Activated T-helper 1 cell treated with anti-CD3 and anti-CD28 coated beads, Interleukin-12 subunit alpha, Interleukin-12 subunit beta, Interleukin-2, Interleukin-4 antibody, amounts not matched to agents 30 ng/mL and 10 ng/mL and 1 ng/mL, durations not matched to agents 14 hours and 24 hours and 36 hours (primary cell): ENCODE measurements at places on chromosomes 5 and 9.

GRCh38 chr5:167965710-167966109, 325.7 kb upstream of the WWC1 start:
- no peak for DNase-seq
- peaks cover 1% of the 10 kb centered on the region for H3K27me3 ChIP-seq
- H3K27ac ChIP-seq: no peak overlapping the region
- H3K4me3 ChIP-seq: no peak overlapping the region

- no peak overlapping the region for H3K4me3 ChIP-seq
- DNase-seq: no peak
- H3K36me3 ChIP-seq: no peaks in the 10 kb centered on the region
- no peaks in the 10 kb centered on the region for H3K4me1 ChIP-seq
- peaks cover 3% of the 10 kb centered on the region for H3K27me3 ChIP-seq
- no peak overlapping the region for H3K27ac ChIP-seq
Observed at GRCh38 chr9:115396071-115396529, 278.1 kb upstream of the TNC start.

DNA sequence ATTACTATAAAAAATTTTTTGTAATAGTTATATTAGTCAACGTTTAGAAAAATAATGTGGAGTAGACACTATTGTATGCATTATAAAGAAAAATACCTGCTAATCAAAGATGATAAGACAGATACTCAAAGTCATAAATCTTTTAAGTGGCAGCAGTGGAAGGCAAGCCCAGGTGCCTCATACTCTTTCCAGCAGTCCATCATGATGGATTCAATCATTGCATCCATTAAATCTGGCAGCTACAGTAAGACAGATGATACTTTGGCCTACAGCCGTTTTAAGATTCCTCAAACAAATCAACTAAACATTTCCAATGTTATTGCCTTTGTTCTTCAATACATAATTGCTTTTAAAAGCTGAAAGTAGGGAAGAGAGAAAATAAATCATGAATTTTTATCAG, 1392.9 kb upstream of the NUDT12 start:
- H3K36me3 ChIP-seq: no peaks in the 10 kb centered on the region
- no peak overlapping the region for H3K27ac ChIP-seq
- H3K27me3 ChIP-seq: no peaks in the 10 kb centered on the region
- no peaks in the 10 kb centered on the region for H3K4me1 ChIP-seq
- H3K4me3 ChIP-seq: no peak overlapping the region

- no peaks in the 10 kb centered on the region for H3K4me1 ChIP-seq
- DNase-seq: no peak
- no peak overlapping the region for H3K4me3 ChIP-seq
- peaks cover 12% of the 10 kb centered on the region for H3K27me3 ChIP-seq
Observed at GRCh38 chr9:90274725-90275124, 367.9 kb downstream of the DIRAS2 start.

DNA sequence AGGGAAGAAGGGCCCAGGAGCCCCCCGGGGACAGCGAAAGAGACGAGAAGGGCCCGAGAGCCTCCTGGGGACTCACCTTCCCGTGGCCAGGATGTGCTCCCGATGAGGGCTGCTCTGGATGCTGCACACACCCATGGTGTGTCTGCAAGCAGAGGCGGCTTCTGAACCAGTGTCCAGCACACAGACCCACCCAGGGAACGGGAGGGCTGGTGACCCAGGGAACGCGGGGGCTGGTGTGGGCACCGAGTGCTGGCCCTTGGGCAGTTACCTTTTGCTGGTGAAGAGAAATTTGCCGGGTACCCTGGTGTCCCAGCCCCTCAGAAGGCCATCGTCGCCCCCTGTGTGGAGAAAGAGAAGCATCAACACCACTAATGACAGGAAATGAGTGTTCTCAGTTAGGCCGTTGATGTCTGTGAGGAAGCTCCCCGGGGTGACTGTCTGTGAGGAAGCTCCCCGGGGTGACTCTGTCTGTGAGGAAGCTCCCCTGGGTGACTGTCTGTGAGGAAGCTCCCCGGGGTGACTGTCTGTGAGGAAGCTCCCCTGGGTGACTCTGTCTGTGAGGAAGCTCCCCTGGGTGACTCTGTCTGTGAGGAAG, 13.2 kb downstream of the MRPL41 start:
- peak overlapping the region; percentile 29 for H3K27ac ChIP-seq
- H3K4me3 ChIP-seq: no peak overlapping the region
- no peak for DNase-seq
- no peaks in the 10 kb centered on the region for H3K4me1 ChIP-seq
- H3K27me3 ChIP-seq: no peaks in the 10 kb centered on the region
- peaks cover 16% of the 10 kb centered on the region for H3K36me3 ChIP-seq

GRCh38 chr9:37511016-37512010, 25.6 kb downstream of the POLR1E start:
- peaks cover 12% of the 10 kb centered on the region for H3K36me3 ChIP-seq
- peaks cover 6% of the 10 kb centered on the region for H3K4me1 ChIP-seq
- DNase-seq: no peak
- no peak overlapping the region for H3K4me3 ChIP-seq
